ENCODE measurements at places on chromosomes 16 and 17.
A peak's percentile ranks its signal among the peaks of the same experiment; 100 is the strongest.

DNA sequence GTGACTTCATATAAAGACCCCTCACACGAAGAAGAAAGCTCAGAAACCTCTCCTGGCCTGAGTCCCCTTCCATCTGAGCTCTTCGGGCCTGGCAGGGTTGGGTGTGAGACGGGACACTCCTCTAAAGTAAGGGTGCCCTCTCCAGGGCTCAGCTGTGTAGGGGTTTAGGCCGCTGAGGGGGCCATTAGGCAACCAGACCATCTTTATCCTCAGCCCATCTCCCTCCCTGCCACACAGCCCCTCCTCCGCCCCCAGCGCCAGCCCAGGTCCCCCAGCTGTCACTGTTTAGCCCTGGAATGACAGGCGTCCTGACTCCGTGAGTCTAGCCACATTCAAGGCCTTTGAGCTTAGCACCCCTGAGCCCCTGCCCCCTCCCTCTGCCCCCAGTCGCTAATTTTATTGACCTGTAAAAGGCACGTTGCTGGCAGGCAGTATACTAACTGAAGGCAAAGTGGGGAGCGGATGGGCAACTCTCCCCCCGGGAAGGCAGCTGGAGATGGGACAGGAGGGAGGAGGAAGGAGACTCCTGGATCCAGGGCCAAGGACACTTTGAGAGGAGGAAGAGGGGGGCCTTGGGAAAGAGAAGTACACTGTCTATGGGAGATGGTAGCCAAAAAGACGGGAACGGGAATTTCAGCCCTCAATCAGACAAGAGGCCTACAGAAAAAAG is 592 bp upstream of the ZNF385C start:
- DNase-seq = no peak

- peak; percentile 82 for DNase-seq
Observed at GRCh38 chr17:8152112-8152775, at the start of gene PER1. Gene PER1 (minus strand): TSS chr17:8152404. CDS start chr17:8150706, 1,698 bp downstream.

- no peak for DNase-seq
Observed at GRCh38 chr17:80822700-80823410, 168.8 kb upstream of the CHMP6 start.

GRCh38 chr17:58096892-58097291 is 13.7 kb downstream of the DYNLL2 start:
- no peak for DNase-seq

- DNase-seq = no peak
Observed at GRCh38 chr17:42422412-42422957, 571 bp downstream of the CAVIN1 start.

All from NCI-H1092 treated with DMSO at 0.1 percent for 48 hours (cell line).